MG63 (cell line): ENCODE measurements at places on chromosomes 4 and X. TPM values are rescaled to one million over a fixed set of nuclear protein-coding genes. Genes with fewer than 3 reads are reported as not detected.

The CCDC158 gene
- not detected in 2 replicates for total RNA-seq

The XK gene
- total RNA-seq: 0.53 and 1.3 TPM in 2 replicates

The OFD1 gene
- 9.6 and 38.4 TPM in 2 replicates for total RNA-seq

The VEGFD gene
- total RNA-seq: not detected in 2 replicates

The DSPP gene
- total RNA-seq: not detected in 2 replicates

The DACH2 gene
- not detected in 2 replicates for total RNA-seq

- DNase-seq: no peak
Measured at GRCh38 chrX:101693476-101693875, 33.8 kb upstream of the ARMCX2 start.

DNA sequence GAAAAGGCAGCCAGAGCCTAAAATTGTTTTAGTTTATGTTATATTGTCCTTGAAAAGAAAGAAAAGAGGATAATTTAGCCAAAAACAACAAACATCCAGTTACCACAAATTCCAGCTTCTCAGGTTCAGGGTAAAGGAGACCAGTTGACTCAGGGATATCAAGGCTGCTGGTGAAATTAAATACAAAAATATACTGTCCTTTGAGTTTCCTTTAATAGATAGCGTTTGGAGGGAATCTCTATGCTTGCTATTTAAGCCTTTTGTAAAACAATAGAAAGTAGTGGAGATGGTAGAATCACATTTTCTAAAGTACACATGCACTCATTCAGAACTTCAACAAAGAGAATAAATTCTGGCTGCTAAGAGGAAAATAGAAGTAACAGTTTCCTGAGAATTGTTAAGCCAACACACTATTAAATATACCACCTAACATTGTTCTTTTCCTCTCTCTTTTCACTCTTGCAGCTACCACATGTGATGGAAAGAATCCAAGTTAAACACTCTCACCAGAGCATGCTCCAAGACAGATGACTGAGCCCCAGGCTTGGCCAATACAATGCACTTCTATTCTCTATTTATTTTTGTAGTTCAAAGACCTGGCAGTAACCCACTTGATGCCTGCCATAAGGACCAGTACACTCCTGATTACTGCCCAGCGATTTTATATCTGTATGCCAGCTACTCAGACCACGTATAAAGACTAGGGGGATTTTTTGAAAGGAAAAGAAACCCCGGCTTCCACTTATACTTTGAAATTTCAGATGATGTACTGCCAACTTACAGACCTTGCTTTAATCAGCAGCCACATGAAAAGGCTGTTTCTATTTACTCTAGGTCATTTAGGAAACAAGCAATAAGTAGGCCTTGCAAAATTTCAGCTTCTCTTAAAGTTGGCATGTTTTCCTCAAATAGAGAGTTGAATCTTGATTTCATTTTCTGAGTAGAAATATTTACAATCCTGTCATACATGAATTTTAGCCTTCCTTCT lies 756.9 kb downstream of the FAT4 start:
- peak; percentile 86 for DNase-seq

GRCh38 chr4:11483046-11483445 lies 54.4 kb upstream of the HS3ST1 start:
- DNase-seq: no peak

DNA sequence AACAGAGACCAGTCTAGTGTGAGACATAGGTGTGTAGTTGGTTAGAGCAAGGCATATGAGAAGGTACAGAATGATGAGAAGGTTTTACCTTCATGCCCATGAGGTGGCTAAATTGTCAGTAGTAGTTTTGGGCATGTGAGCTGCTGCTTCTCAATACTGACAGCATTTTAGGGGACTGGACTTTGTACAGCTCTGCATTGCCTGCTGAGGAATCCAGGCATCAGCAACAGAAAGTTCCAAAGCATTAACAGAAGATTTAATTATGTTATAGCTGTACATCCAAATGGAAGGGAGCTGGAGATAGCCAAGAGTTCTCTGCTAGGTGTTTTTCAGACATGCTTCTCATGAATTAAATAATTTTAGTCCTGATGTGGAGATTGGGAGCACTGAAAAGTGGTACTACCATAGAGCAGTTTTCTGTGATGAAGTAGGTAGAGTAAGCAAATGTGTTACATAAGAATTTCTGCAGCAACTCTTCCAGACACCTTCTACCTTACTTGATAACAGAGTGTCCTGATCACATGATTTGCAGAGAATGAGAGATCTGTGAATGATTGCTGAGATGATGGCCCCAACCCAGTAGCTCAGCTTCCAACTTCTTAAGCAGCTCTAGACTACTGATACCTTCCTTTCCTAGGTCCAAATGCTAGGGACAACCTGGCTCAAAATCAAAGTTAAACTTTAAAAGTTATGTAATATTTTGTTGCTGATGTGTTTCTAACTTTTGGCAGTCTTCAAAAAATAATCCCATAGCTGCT lies 30.4 kb downstream of the FNIP2 start:
- DNase-seq: no peak

DNA sequence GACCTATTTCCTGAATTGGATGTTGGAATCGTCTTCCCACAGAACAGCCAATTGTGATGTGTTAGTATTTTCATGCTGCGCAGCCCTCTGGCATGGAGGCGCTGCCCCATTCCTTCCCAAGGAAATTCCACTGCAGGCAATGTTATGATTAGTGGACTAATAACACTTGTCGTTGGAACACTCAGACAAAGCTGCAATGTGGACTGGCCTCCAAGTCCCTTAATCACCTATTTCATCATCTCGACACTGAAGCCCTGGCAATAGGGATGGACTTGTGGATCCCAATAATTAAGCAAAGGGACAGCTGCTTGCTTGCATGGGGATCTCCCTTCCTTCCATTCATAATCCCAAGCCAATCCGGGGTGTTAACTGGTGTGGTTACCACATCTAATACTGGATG lies 78.8 kb upstream of the PLAC1 start:
- peak; percentile 47 for DNase-seq

- DNase-seq: peak; percentile 46
Measured at GRCh38 chr4:14196131-14196530, 568.6 kb upstream of the BOD1L1 start.

DNA sequence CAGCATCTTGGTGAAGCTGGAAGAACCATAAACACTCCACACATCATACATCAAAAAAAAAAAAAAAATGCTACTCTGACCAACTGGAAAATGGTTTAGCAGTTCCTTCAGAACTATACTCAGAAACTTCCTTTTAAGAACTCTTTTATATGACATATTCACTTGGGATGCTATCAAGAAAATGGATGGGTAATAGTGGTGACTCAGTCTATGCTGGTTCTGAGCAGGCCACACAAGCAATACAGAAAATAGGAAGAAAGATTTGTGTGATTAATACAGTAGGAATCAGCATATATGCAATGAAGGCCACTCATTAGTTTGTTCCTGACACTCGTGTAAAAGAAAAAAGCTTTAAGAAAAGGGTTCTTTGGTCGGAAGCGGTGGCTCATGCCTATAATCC lies 123.5 kb upstream of the FAT4 start:
- DNase-seq: no peak

DNA sequence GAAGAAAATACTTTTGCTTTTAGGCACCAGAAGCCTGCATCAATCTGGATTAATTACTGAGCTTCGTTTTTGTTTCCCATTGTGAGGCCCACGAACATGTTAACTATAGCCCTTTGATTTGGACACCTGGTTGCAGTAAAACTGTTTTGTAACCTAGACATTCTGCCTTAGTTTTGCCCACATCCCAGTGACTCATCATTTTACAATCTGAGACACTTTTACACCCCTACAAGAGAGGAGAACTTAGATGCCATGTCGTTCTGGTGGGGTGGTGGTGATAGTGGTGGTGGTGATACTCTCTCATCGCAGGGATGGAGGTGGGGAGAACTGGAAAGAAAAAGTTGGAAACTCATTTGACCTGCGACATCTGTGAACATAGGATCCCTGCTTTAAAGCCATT lies 1257.2 kb downstream of the ADGRL3 start:
- DNase-seq: no peak

- DNase-seq: no peak
Measured at GRCh38 chrX:31604629-31605221, 532.9 kb upstream of the FTHL17 start.

- DNase-seq: peak; percentile 40
Measured at GRCh38 chrX:31266203-31267076, 194.6 kb upstream of the FTHL17 start.

DNA sequence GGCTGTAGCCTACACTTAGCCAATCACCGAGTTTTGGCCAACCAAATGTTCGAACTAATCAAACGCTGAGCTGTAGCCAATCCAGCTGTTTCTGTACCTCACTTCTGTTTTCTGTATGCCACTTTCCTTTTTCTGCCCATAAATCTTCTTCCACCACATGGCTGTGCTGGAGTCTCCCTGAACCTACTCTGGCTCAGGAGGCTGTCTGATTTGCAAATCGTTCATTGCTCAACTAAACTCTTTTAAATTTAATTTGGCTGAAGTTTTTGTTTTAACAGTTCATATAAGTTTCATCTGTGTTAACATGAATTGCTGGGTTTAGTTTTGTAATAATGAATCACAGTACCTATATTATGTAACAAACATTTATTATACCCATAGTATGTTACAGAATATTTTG lies 160.7 kb upstream of the PCDH7 start:
- DNase-seq: no peak

GRCh38 chr4:107896158-107896645 lies 35.1 kb upstream of the CYP2U1 start:
- peak; percentile 55 for DNase-seq

- no peak for DNase-seq
Measured at GRCh38 chr4:76726176-76726575, 171.8 kb downstream of the SOWAHB start.

- DNase-seq: no peak
Measured at GRCh38 chr4:183467246-183467645, 22.8 kb downstream of the CDKN2AIP start.

DNA sequence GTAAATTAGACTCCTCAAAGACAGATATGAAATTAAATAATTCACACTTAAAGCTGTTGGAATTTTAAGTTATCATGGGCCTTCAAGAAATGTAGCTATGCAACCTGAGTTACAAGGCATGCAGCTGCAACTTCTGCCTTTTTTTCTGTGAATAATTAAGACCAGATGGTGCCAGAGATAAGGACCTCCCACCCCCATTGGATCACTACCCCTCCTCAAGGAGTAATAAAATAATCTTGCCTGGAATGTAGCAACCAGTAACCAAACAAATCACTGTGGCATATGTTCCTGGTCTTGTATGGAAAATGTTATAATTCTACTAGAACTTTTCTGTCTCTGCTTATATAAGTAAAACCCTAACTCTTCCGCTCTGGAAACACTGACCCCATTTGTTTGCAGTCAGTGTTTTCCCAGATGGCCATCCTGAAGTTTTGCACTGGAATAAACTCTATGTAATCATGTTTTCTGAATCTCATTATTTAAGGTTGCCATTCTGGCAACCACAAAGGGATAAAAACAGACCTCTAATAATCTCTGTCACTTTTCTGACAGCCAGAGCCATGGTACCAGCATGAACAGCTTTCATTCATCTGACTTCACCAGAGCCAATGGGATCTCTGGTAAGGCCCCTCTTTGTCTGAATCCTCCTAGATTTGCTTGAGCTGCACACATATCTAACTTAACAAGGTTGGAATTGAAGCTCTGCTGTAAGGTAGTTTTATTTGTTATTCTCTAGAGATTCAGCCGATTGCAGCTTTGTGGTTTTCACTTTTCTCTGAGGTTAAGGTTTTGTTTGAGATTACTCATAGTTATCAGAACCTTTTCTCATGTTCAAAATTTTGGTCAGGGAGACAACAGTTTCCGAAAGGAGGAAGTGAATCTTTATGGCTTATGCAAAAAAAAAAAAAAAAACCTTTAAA lies 274.6 kb downstream of the NAF1 start:
- DNase-seq: no peak

GRCh38 chr4:148025981-148026380 lies 294.1 kb downstream of the ARHGAP10 start:
- peak; percentile 68 for DNase-seq
